ENCODE measurements at places on chromosomes 3 and 15. TPM values are rescaled to one million over a fixed set of nuclear protein-coding genes. Genes with fewer than 3 reads are reported as not detected.

CADPS gene
- 3.8 TPM for polyA plus RNA-seq

- DNase-seq: no peak
Measured at GRCh38 chr15:68644996-68645395, 66.2 kb downstream of the CORO2B start.

GRCh38 chr3:185716436-185717108 is 108.3 kb downstream of the IGF2BP2 start:
- no peak for DNase-seq

GRCh38 chr3:14119651-14120050 is 5.0 kb downstream of the CHCHD4 start:
- no peak for DNase-seq

GOLGA8K gene
- 4.4 TPM for polyA plus RNA-seq

All from renal cortex interstitium (tissue), 15 donors.